ENCODE measurements at places on chromosomes 11 and 22.

GRCh38 chr22:25193548-25193947 is 6.1 kb upstream of the CRYBB3 start:
- no peak for DNase-seq

DNA sequence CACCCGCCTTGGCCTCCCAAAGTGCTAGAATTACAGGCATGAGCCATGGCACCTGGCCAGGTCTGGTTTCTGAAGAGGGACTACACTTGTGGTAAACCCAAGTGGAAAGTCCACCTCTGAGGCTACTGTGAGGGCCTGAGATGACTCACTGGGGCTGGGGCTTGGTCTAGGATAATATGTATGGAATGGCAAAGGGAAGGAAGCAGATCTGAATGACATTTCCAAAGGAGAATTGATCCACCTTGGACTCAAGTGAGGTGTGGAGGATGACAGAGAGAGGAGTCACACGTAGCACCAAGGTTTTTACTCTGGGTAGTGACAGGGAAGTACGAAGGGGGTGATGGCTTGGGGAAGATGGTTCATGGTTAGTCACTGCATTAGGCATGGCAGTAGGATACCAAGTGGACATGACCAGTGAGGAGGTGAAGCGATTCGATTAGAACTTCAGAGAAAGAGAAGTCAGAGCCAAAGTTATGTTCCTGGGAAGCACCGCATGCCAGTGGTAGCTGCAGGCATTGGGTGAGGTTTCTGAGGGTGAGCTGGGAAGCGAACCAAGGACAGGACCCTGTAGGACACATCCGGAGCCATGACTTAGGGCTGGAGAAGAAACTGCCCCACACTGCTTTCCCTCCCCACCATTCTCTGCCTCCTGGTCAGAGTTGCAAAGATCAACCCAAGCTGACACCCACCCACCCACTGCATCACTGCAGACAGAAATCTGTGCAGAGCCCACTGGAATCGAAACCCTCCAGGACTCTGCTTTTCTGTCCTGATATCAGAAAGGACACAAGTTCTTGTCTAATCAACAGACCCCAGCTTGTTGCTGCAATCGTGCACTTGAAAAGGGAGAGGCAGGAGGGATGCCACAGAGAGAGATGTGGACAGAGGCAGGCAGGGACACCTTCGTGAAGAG is 13.0 kb upstream of the BCL9L start:
- no peak for DNase-seq

DNA sequence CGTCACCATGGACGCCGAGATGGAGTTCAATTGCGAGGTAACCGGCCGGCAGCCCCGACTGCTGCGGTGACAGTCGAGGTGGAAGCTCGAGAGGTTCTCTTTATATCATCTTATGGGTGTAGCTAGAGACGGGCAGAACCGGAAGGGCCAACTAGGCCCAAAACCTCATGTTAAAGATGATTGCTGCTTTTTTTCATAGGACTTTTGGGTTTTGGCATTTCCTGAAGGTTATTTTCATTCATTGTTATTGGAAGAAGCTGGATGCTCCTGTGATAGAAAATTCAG is 585 bp downstream of the NF2 start:
- no peak for DNase-seq

DNA sequence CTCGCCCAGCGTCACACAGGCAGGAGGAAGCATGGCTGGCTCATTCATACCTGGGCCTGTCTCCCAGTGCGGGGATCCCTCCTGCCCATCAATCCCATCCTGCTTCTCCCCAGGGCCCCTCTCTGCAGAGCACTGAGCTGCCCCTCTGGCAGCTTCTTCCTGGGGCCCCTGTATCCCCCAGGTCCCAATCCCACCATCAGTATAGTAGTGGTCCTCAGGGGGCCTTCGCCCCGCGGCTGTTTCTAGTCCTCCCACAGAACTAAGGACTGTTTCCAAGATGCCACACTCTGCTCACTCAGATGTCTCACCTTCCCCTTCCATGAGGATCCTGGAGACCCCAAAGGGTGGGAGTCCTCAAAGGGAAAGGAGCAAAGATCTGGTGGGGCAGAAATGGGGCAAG is 97.6 kb downstream of the PDE2A start:
- no peak for DNase-seq

- DNase-seq, result no peak
Observed at GRCh38 chr22:33493476-33494205, 426.6 kb downstream of the LARGE1 start.

GRCh38 chr11:56533054-56533740 is 9.9 kb downstream of the OR5M11 start:
- no peak for DNase-seq

DNA sequence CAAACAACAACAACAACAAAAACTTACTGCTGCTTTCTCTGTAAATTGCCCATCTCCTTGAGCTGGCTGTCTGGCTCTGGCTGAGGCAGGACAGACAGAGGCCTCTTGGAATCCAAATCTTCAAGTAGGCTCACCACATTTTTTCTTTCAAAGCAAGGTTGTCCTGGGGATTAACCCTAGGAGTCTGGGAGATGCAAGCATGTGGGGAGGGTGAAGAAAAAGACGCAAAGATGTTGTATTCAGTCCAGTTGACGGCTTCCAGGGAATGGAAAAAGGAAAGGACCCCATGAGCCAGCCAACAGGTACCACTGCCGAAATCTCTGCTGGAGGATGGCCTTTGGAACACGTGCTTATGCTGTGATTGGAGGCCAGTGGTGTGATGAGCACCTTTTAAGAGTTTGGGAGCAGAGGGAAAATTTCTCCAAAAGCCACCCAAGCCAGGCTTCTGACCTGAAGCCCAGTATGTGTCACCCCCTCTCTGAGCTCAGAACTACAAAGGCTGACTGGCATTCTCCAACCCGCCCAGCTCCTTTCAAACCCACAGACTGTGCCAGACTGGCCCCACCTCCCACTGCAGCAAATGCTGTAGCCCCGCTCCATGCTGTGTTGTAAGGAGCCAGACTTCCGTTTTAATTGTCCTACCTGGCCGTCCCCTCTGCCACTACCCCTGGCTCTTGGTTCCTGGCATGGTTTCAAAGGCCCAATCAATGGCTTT is 10.8 kb downstream of the BLID start:
- no peak for DNase-seq

DNA sequence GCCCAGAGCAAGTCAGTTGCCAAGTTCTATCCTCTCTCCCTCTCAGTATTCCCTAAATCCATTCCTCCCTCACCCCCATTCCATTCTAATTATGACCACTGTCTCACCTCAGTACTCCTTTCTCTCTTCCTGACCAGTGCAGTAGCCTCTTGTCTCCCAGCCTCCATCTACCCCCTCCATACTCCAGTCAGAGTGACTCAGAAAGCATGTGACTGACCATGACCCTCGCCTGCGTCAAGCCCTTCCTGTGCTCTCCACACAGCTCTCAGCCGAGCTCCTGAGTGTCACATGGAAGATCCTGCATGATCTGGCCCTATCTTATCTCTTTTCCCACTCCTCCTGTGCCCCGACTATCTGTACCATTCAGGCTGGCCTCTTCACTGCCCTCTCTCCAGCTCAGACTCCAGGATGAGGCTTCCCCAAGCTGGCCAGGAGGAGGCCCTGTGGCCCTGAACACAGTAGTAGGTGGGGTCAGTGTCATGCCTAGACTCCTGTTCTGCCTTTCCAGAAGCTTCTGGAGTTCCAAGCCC is 42.6 kb downstream of the NEU3 start:
- DNase-seq, result no peak

DNA sequence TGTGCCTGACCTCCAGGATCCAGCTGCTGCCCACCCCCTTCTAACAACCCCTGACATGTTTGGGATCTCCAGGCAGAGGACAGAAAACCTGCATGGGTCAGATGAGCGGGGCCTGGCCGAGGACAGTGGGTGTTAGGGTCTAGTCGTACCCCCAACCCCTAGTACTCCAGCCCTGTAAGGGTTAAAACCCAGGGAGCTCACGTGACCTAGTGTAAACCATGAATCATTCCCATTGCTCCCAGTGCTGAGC is 89.1 kb upstream of the CRYBB3 start:
- no peak for DNase-seq
